ENCODE measurements at places on chromosomes 3 and 15.

DNA sequence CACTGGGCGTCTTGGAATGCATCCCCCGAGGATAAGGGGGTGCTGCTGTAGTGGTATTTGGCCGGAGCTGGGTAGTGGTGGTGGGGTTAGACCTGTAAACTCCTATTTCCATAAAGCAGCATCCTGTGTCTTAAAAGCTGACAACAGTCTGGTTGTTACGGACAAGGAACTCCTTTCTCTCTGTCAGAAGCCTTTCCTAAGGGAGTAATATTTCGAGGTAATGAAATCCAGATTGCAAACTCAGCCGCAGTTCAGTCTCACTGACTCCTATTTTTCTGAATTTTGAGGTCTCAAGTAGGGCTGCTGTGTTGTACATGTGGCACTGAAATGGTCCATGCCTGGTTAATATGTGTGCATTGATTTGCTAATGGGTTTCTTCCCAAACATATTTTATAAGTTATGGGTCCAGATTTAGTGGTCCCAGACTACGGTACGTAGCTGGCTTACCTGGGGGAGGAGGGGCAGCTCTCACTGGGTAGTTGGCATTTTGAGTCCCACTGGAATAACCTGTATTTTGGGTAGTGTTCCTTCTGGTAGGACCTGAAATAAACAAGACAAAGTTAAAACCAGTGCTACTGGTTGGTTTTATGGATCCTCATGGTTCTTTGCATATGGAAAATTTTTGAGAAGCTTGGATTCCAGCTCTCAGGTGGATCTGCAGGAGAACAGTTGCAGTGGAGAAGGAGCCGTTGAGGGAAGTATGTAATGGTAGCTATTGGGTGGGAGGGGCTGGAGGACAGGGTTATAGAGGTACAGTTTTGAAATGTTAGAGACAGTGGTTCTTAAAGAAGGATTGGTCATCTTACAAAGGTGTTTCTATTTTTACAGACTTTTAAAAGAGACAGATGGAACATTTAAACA lies 48.6 kb upstream of the LDHAL6B start:
- ATAC-seq = peak; percentile 67

DNA sequence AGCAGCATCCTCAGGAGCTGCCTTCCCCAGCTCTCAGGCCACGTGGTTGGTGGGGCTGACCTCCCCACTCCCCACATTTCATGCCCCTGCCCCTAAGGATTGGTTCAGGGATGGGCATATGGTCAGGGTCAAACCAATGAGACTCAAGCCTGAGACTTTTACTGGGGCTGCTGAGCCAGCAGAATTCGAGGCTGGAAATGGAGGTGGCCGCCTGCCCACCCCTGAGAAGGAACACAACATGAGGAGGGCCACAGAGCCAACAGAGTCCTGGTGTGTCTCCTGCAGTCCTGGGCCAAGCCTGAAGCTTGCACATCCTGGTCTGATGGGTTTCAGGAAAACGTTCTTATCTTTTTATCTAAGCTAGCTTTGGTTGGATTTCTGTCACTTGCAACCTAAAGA lies 5.9 kb downstream of the EHD4 start:
- no peak for ATAC-seq

DNA sequence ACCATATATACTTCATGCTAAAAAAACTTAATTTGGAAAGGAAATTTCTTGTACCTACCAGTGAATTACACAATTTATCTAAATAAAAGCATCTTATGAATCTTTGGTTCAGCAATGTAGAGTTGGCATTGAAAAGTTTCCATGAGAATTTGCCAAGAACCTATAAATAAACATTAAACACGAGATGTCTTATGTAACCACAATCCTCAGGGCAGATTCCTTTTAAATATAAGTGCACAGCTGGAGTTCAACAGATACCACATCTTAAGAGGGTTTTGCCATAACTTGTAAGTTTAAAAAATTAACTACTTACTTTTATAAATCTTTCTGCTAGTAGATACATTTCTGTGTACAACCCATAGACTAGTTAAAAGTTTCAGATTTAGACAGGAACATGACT lies 499.3 kb upstream of the ARRDC4 start:
- no peak for ATAC-seq

DNA sequence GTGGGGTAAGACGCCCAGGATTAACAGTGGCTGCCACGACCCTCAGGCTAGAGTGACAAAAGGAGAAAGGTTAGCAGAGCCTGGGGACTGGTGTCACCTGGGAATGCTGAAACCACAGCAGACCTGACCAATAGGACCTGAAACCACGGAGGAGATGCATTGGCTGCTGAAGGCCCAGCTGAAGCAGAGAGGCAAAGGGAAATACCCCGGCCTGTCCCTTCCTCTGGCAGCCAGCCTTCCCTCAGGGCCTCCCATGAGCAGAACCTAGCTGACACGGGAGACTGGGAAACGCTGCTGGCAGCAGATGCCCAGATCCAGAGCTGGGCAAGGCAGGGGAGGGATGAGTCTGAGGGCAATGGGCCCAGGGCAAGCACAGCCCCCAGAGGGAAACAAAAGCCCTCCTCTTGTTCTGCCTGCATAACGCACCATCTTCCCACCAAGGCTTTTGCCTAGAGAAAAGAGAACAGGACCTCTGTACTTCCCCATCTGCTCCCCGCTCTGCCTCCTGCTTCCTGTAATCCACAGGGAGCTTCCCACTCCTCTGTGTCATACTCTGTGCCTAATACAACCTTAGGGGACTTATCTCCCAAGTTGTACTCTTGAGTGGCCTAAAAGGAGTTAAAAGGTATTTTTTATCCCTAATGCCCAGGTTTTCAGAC lies 216.2 kb downstream of the ABHD5 start:
- ATAC-seq = no peak

- ATAC-seq = peak; percentile 32
Observed at GRCh38 chr3:9730657-9731205, 804 bp upstream of the BRPF1 start.

GRCh38 chr3:133412183-133413132 lies 12.6 kb downstream of the BFSP2 start:
- no peak for ATAC-seq

GRCh38 chr3:107767897-107768605 lies 245.3 kb downstream of the BBX start:
- ATAC-seq = no peak

DNA sequence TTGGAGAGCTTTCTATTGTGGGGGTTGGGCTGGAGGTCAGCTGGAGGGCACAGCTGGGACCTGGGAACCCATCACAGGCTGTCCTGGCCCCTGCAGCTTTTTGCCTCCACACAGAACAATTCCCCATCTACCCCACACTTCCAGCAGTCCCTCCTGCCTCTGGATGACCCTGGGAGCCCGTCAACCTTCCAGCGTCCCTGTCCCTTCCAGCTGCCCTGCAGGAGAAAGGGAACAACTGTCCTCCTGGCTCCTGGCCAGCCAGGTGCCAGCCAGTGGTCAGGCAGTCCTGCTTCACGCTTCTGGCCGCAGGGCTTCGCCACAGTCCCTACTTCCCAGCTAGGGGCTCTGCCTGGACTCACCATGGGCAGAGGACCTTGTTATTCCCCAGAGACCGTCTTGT lies 27.2 kb downstream of the LINGO1 start:
- ATAC-seq = no peak

DNA sequence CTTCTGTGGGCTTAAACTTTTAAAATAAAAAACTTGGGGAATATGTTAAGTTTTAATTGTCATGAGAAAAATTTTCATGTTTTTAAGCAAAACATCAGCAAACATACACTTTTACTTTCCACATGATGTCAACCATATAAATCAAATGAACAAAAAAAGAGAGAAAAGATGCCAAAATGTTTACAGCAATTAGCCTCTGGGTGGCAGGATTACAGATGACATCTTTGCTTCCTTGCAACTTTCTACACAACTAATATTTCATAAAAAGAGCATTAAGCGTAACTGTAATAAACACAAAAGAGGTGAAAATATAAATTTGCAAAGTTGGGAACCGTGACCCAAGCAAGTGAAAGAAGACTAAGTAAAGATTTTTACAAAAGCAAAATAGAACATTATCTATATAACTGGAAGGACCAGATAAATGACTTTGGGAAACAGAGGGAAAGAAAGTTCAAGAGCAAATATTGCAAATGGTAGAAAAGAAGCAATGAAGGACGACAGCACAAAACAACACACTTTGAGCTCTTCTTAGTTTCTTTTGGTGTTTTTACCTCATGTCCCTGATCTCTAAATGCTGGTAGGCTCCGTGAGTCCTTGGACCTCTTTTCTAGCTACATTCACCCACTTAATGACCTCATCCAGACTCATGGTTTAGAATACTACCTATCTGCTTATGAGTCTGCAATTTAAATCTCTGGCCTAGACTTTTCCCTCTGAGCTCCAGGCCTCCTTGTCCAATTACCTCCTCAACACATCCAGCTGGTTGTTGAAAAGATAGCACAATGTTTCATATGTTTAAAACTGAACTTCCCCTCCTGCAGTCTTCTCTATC lies 9.4 kb downstream of the TP53BP1 start:
- no peak for ATAC-seq

- no peak for ATAC-seq
Observed at GRCh38 chr15:86159468-86159867, 79.8 kb downstream of the AGBL1 start.

DNA sequence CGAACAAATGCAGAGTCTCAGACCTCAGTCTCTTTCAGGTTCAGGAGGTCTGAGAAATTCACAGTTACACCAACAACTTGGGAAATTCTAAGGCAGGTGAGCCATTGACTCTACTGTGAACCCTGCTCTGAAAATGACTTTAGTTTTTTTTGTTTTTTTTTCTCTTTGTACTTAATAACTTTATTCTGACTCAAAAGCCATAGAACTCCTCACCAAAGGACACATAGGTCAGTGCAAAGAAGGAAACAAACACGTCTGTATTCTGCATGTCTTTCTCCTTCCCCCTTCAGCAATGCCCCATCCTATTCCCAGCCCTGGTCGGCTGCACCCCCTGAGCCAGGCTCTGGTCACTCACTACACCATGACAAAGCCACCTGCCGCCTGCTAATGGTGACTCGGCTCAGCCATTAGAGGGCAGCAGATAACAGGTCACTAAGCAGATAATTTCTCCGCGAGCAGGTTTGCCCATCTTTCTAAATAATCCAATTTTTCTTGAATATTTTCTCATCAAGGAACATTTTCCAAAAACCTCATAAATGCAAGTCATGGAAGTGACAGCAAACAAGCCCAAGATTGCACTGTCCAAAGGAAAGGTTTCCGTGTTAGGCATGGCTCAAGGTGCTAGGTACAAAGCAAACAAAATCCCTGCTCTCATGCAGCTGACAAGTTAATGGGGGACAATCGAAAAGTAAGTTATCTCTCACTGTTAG lies 37.7 kb downstream of the TM4SF4 start:
- peak; percentile 69 for ATAC-seq

- peak; percentile 77 for ATAC-seq
Observed at GRCh38 chr3:65484964-65485363, 553.8 kb downstream of the MAGI1 start.

- no peak for ATAC-seq
Observed at GRCh38 chr3:158712443-158712842, 19.8 kb downstream of the RARRES1 start.

DNA sequence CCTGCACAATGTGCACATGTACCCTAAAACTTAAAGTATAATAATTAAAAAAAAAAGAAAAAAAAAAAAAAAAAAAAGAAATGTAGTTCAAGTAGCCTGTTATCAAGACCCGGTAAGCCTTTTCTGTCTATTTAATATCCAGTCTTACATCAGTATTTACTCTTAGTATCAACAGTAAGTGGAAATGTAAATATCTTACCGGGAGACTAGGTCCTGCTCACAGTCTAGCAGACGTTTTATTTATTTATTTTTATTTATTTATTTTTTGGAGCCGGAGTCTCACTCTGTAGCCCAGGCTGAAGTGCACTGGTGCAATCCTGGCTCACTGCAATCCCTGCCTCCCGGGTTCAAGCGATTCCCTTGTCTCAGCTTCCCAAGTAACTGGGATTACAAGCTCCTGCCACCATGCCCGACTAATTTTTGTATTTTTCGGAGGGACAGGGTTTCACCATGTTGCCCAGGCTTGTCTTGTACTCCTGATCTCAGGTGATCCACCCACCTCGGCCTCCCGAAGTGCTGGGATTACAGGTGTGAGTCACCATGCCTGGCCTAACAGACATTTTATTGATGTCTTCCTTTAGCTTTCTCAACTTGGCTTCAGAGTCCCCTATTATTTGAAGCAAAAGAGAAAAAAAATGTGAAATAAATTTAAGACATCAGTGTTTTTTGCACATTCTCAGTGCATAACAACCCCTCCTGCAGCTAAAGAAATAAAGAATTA lies 19.9 kb downstream of the C2CD4B start:
- ATAC-seq = no peak

- no peak for ATAC-seq
Observed at GRCh38 chr15:100104245-100104644, 237.5 kb downstream of the ADAMTS17 start.

GRCh38 chr15:95292785-95293450 lies 1037.6 kb upstream of the NR2F2 start:
- ATAC-seq = peak; percentile 48

DNA sequence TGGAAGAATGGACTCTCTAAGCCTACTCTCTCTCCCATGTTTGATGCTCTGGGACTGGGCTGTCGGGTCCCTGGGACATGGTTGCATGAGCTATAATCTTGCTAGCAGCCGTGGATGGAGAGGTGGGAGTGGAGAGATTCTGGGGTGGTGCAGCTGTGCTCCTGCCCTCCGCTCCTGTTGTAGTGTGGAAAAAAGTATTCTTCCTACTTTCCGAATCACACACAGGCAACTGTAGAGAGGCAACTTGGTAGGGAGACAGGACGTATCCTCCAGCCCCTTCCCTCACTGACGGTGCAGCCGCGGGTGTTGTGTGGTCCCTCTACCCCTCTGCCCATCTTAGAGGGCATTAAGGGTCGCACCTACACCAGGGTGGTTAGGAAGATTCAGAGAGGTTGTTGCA lies 281.4 kb upstream of the TLE3 start:
- ATAC-seq = no peak

- ATAC-seq = no peak
Observed at GRCh38 chr3:37688756-37689155, 172.9 kb upstream of the CTDSPL start.

DNA sequence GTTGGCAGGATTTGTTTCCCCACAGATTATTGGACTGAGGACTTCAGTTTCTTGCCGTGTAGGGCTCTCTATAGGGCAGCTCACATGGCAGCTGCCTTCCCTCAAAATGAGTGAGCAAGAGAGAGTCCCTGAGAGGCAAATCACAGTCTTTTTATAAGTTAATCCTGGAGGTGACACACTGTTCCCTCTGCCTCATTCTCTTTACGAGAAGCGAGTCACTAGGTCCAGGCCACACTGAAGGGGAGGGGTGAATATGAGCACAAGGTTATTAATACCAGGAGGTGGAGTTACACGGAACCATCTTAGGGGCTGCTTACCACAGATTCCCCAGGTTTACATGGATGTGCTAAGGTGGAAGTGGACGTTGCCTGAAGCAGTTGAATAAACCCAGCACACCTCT lies 77.0 kb downstream of the LPP start:
- ATAC-seq = peak; percentile 73

GRCh38 chr15:95265419-95265997 lies 1034.1 kb downstream of the MCTP2 start:
- ATAC-seq = no peak

- no peak for ATAC-seq
Observed at GRCh38 chr3:178847190-178847589, 224.4 kb downstream of the ZMAT3 start.

Measured in esophagus mucosa (tissue), 1 donor.